Activated CD4-positive, alpha-beta T cell treated with anti-CD3 and anti-CD28 coated beads, Interleukin-2, amount 10 ng/mL, durations not matched to agents 7 days and 5 days (primary cell): ENCODE measurements at places on chromosomes 7 and 10. TPM values are rescaled to one million over a fixed set of nuclear protein-coding genes. Genes with fewer than 3 reads are reported as not detected.

Gene KLHL7
- total RNA-seq = 16.5 TPM

GRCh38 chr10:92142512-92142911 is 148.4 kb downstream of the CPEB3 start:
- H3K27me3 ChIP-seq = no peaks in the 10 kb centered on the region
- H3K27ac ChIP-seq = no peak overlapping the region
- no peak for DNase-seq
- H3K36me3 ChIP-seq = peaks cover 13% of the 10 kb centered on the region
- no peak overlapping the region for H3K4me3 ChIP-seq

DNA sequence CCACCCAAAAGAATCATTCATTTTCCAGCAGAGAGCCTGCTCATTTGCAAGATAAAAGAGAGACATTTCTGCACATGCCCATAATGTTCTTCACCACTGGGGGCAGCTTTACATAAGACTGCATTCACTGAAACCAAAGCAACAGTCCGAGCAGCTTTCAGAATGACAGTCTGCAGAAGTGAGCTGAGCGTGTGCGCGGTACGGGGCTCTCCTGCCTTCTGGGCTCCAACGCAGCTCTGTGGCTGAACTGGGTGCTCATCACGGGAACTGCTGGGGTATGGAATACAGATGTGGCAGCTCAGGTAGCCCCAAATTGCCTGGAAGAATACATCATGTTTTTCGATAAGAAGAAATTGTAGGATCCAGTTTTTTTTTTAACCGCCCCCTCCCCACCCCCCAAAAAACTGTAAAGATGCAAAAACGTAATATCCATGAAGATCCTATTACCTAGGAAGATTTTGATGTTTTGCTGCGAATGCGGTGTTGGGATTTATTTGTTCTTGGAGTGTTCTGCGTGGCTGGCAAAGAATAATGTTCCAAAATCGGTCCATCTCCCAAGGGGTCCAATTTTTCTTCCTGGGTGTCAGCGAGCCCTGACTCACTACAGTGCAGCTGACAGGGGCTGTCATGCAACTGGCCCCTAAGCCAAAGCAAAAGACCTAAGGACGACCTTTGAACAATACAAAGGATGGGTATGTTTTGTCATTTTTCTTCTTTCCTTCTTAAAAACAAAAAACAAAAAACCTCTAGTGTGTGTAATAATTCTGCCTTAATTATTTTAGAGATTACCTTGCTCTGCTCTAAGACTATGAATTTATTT is at the start of gene LRRTM3:
LRRTM3 (plus strand) TSS at position 141 of the 820 bp plus-strand sequence.
- H3K4me3 ChIP-seq = no peak within 1 kb of the TSS
- H3K36me3 ChIP-seq = no peaks in the 10 kb centered on the region
- H3K27ac ChIP-seq = no peak within 1 kb of the TSS
- no peaks in the 10 kb centered on the region for H3K4me1 ChIP-seq
- peaks cover 35% of the 10 kb centered on the region for H3K27me3 ChIP-seq

Gene CHAT
- not detected for total RNA-seq

Gene EVX1
- total RNA-seq = not detected

DNA sequence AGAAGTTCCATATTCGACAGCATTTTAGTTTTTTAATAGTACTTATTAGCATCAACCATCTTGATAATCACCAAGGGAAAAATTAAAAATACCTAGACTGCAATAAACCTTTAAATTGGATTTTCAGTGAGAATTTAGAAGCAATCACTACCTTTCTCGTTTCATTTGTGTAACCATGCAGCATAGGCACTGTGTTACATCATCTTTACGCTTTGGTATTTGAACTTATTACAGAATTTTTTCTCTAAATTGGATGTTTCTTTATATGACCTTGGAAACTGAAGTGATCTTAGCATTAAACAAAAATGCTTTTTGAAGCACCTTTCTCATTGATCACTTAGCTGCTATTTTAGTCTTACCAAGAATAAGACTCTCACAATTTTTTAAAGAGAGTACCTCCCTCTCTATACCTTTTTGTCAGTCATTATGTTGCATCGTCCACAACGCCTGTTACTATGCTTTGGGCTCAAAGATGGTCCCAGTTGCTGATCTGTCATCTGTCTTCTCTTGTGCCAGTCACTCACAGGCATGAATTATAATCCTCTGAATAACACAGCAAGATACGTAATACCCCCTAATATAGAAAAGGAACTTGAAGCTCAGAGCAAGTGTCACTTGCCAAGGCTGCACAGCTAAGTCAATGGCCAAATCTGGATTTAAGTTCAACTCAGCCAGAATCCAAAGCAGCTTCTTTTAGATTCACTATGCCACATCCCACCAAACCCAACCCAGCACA is 19.6 kb upstream of the ASCC1 start:
- peaks cover 9% of the 10 kb centered on the region for H3K4me1 ChIP-seq
- DNase-seq = no peak
- no peak overlapping the region for H3K27ac ChIP-seq

Gene CHRM2
- not detected for total RNA-seq

Gene PHKG1
- total RNA-seq = 2.5 TPM

GRCh38 chr7:121084748-121085336 is 96.3 kb downstream of the CPED1 start:
- no peaks in the 10 kb centered on the region for H3K4me1 ChIP-seq
- H3K36me3 ChIP-seq = no peaks in the 10 kb centered on the region
- no peak for DNase-seq

Gene STK32C
- 11.1 TPM for total RNA-seq

GRCh38 chr7:70034999-70035398 is 436.7 kb downstream of the AUTS2 start:
- DNase-seq = no peak
- H3K27ac ChIP-seq = no peak overlapping the region
- no peaks in the 10 kb centered on the region for H3K36me3 ChIP-seq
- no peaks in the 10 kb centered on the region for H3K4me1 ChIP-seq
- no peaks in the 10 kb centered on the region for H3K27me3 ChIP-seq
- no peak overlapping the region for H3K4me3 ChIP-seq

Gene CYP26C1
- 0.07 TPM for total RNA-seq

- no peaks in the 10 kb centered on the region for H3K4me1 ChIP-seq
- no peak overlapping the region for H3K4me3 ChIP-seq
- H3K27me3 ChIP-seq = peaks cover 5% of the 10 kb centered on the region
Observed at GRCh38 chr7:29350351-29350750, 155.8 kb downstream of the CHN2 start.

Gene ANLN
- total RNA-seq = 100 TPM

DNA sequence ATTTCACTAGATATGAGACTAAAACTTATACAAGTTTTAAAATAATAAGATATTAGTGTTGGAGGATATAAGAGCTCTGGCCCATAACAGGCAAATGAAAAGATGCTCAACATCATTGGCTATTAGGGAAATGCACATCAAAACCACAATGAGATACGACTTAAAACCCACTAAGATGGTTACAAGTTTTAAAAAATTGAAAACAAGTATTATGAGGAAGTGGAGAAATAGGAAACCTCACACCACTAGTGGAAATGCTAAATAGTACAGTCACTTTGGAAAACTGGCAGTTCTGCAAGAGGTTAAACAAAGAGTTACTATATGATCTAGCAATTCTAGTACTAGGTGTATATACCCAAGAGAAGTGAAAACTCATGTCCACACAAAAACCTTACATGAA is 17.2 kb downstream of the PANK1 start:
- H3K4me3 ChIP-seq = no peak overlapping the region
- no peaks in the 10 kb centered on the region for H3K4me1 ChIP-seq
- DNase-seq = no peak

- no peak overlapping the region for H3K27ac ChIP-seq
- H3K4me1 ChIP-seq = no peaks in the 10 kb centered on the region
- H3K36me3 ChIP-seq = no peaks in the 10 kb centered on the region
- DNase-seq = no peak
- H3K4me3 ChIP-seq = no peak overlapping the region
- H3K27me3 ChIP-seq = no peaks in the 10 kb centered on the region
Observed at GRCh38 chr7:33716581-33717477, 188.5 kb upstream of the BMPER start.

Gene TSPAN13
- total RNA-seq = 0.31 TPM

Gene MRLN
- not detected for total RNA-seq
